Fibroblast of skin of left biceps (primary cell): ENCODE measurements at places on chromosomes 7 and 10.

GRCh38 chr10:75860009-75860408 is 428.6 kb downstream of the LRMDA start:
- no peak for DNase-seq

- DNase-seq: no peak
Measured at GRCh38 chr7:27846388-27846787, 106.4 kb downstream of the TAX1BP1 start.

- DNase-seq: no peak
Measured at GRCh38 chr7:73366990-73367389, 39.0 kb downstream of the FKBP6 start.

DNA sequence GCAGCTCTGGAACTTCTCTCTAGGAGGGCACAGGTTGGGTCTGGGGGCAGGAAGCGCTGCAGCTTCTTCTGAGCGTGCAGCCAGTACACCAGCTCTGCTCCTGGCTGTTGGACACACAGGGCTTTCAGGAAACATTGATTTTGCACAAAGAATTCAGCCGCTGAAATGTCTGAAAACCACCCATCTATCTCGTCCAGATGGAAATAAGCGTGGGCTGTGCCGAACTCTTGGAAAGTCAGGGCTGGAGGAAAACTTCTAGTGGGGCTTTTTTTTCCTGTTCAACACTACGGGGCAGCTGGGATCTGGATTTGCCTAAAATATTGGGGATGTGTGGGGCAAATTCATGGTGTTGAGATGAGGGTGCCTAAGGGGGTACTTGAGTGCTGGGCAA is 31.2 kb downstream of the PALD1 start:
- DNase-seq: no peak

- no peak for DNase-seq
Measured at GRCh38 chr7:149837564-149838223, 481 bp upstream of the ZNF862 start.

DNA sequence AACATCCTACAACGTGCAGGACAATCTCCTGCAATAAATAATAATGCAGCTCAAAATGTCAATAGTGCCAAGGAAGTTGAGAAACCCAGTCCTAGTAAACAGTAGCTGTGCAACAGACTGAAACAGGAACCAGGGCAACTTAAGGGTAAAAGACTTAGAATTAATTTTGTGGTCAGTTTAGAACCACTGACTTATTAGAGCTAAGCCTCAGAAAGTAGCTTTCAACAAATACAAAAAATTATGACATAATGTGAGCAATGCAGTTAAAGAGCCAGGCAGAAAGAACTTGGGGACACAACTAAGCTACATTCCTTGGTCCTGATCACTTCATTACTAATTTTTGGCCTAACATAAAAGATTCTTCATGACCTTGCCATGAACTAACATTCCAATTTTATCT is 195.4 kb downstream of the MACC1 start:
- DNase-seq: no peak

GRCh38 chr7:104968648-104969047 is 45.4 kb upstream of the KMT2E start:
- no peak for DNase-seq

- DNase-seq: no peak
Measured at GRCh38 chr10:132599732-132600131, 62.1 kb downstream of the INPP5A start.

DNA sequence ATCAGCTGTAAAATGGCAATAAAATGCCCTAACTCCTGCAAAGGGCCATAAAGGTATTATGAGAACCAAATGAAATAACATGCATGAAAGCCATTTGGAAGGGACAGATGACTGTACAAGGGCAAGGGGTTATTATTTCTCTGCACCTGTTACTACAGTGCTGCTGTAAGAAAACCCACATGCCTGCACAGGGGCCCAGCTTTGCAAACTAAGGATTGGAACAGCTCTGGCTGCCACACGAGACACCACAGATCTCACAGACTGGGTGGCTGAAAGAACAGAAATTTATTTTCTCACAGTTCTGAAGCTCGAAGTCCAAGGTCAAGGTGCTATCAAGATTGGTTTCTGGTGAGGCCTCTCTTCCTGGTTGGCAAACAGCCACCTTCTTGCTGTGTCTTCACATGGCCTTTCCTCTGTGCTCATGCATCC is 409.0 kb upstream of the NRP1 start:
- no peak for DNase-seq

DNA sequence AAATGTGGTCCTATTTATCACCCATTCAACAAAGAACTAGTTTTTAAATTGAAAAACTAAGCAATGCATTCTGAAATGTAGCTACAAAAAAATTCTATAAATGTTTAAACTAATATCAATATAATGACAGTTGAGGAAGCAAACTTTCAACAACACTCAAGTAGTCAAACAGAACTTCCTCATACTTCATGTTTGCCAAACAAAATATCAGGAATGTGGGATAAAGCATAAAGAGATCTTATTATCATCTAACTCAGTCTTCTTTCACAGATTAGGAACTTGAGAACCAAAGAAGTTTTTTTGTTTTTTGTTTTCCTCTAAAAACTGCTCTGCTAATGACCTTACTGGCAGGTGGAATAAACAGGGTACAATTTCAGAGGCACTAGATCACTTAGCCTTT is 116.2 kb downstream of the JAZF1 start:
- no peak for DNase-seq

DNA sequence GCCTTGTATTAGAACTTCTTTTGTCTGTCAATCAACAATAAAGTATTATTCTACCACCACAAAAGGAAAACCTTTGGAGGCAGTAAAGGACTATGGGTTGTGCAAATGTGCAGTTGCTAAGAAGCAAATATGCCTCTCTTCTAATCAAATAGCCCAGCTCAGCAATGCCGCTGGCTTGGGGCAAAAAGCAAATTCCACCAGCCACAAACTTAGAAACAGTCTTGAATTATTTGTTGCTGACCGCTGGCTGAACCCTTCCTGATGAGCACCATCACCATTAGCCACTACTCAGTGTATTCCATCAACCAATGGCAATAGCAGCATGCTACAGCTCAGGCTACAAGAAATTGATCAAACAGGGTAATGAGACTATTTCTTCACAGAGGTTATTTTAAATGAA is 51.0 kb downstream of the SKAP2 start:
- no peak for DNase-seq

DNA sequence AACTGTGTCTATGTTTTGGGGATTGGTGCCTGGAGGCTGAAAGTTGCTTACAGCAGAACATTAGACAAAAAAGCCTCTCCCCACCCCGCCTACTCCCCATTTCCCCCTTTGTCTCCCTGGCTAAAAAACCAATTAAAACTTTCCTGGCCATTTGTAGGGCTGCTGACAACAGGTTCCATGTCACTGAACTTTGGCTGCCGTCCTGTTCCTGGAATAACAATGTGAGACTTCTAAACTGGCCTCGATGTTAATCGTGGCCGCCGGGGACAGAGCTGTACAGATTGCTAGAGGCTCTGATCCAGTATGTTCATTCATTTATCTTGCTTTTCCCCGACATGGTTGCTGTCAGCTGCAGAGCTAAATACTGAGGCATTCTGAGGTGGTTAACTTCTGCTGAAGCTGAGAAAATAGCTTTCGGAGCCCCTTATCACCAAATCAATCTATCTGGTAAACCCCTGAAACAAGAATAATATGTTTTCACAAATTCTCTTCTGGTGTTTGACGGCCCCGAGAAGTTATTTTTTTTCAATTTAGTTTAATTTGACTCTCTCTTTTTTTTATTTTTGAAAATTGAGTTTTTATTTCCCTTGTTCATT is 271.6 kb downstream of the GFRA1 start:
- no peak for DNase-seq

- no peak for DNase-seq
Measured at GRCh38 chr10:3538291-3538655, 246.7 kb downstream of the KLF6 start.

GRCh38 chr10:43906490-43906889 is 257.8 kb upstream of the ZNF32 start:
- DNase-seq: no peak

DNA sequence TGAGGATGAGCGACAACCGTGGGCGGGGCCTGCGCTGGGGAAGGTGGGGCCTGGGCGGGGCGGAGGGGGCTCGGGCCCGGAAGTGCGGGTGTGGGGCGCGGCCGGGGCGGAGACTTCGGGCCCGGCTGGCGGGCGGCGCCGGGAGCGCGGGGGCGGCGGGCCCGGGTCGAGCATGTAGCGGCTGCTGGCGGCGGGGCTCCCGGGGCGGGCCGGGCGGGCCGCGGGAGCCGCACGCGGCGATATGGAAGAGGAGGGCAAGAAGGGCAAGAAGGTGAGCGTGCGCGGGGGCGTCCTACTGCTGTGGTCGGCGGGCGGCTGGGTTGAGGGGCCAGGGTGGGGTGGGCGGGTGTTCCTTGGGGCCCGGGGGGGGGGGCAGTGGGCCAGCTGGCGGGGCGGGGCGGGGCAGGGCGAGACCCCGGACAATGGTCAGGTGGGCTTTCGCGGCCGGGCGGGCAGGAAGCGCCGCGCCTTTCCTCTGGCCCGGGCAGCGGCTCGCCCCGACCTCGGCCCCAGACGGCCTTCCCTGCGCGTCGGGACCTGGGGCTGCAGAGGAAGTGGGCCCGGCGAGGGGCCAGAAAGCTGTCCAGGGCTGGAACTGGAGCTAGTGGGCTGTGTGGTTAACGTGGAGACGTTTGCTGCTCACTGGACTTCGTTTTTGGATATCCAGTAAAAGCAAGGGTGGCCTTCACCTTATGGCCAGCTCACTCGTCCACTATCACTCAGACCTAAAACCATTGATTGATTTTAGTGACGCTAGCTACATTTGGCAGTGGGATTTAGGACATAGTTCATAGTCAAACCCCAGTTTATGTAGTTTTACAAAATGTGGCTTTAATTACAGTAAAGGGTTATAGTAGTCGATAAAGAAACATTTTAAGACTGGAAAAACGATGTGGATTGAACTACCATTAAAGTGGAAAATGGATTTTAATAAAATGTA is at the start of gene CCM2:
TSS of gene CCM2 (plus strand) at position 109 of the 940 bp plus-strand sequence. CDS start at position 242, 133 bp downstream.
- no peak for DNase-seq

- no peak for DNase-seq
Measured at GRCh38 chr7:220151-220841, 27.9 kb downstream of the FAM20C start.

DNA sequence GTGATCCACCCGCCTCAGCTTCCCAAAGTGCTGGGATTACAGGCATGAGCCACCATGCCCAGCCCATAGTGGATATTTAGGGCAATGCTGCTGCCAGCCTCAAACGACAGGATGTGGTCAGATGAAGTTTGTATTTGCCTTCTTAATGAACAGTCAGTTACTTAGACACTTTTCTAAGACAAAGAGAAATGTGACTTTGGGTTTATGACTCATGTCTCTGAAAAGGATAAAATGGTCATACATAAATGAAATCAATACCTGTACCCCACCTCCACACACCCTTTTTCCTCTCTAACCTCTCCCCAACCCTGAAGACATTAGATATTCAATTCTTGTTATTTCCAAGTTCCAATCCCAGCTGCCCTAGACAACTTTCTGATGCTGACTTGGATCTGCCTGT is 109.3 kb upstream of the INSIG1 start:
- DNase-seq: no peak

- no peak for DNase-seq
Measured at GRCh38 chr10:16384021-16384420, 52.8 kb upstream of the PTER start.

GRCh38 chr7:143399151-143399550 is 9.5 kb downstream of the EPHA1 start:
- DNase-seq: no peak
